ENCODE measurements at places on chromosomes 7 and 10.

GRCh38 chr7:5854738-5855137 lies 25.9 kb upstream of the OCM start:
- H3K36me3 ChIP-seq, result no peaks in the 10 kb centered on the region
- DNase-seq, result no peak
- no peak overlapping the region for H3K27ac ChIP-seq

GRCh38 chr7:69395061-69395714 lies 203.1 kb upstream of the AUTS2 start:
- H3K27ac ChIP-seq, result no peak overlapping the region
- H3K4me1 ChIP-seq, result no peaks in the 10 kb centered on the region
- no peaks in the 10 kb centered on the region for H3K27me3 ChIP-seq
- no peak overlapping the region for H3K4me3 ChIP-seq
- no peaks in the 10 kb centered on the region for H3K36me3 ChIP-seq
- no peak for DNase-seq

- H3K4me3 ChIP-seq, result no peak overlapping the region
- no peaks in the 10 kb centered on the region for H3K4me1 ChIP-seq
- H3K27me3 ChIP-seq, result no peaks in the 10 kb centered on the region
- no peak overlapping the region for H3K27ac ChIP-seq
- H3K36me3 ChIP-seq, result no peaks in the 10 kb centered on the region
Measured at GRCh38 chr10:111109501-111110242, 32.8 kb downstream of the ADRA2A start.

- H3K4me3 ChIP-seq, result peak overlapping the region; percentile 66
- H3K4me1 ChIP-seq, result peaks cover 39% of the 10 kb centered on the region
- DNase-seq, result peak; percentile 46
- H3K36me3 ChIP-seq, result no peaks in the 10 kb centered on the region
- peak overlapping the region; percentile 80 for H3K27ac ChIP-seq
- H3K27me3 ChIP-seq, result peaks cover 24% of the 10 kb centered on the region
Measured at GRCh38 chr10:70480239-70480861, 1.8 kb downstream of the PALD1 start.

DNA sequence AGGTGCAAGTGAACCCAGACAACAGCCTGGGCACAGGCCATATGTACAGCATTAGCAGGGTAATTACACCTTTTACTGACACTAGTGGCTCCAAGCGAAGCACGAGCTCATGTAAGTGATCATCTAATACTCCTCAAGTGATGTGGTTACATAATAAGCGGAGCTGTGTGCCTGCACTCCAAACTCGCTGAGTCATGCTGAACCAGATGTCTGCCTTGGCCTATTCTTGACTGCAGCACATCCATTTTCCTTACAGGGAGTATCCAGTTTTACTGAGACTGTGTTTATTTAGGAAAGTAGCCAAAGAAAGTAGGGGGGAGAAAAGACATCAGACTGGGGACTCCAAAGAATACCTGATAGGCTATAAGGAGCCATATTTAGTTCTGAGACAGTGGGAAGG lies 90.1 kb downstream of the GRM3 start:
- no peak for DNase-seq
- no peaks in the 10 kb centered on the region for H3K27me3 ChIP-seq
- no peak overlapping the region for H3K27ac ChIP-seq
- no peak overlapping the region for H3K4me3 ChIP-seq

- no peaks in the 10 kb centered on the region for H3K4me1 ChIP-seq
- no peaks in the 10 kb centered on the region for H3K36me3 ChIP-seq
- no peak overlapping the region for H3K27ac ChIP-seq
- DNase-seq, result no peak
- no peaks in the 10 kb centered on the region for H3K27me3 ChIP-seq
- H3K4me3 ChIP-seq, result no peak overlapping the region
Measured at GRCh38 chr10:131201741-131202515, 109.6 kb downstream of the TCERG1L start.

DNA sequence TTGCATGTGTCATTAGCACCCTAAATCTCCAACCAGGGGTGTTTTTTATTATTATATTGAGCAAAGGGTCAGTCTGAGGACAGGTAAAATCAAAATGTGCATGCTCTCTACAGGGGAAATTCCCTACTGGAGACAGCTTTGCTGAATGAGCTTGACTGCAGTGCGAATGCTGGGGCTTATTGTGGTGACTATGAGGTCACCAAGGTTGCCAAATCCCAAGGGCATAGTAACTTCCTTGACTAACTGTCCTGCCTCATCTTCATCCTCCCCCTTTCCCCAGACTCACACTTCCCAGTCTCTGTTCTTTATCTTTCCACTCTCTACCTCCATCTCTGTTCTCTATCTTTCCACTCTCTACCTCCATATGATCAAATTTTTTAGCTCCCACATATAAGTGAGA lies 22.9 kb upstream of the AOC1 start:
- no peak for DNase-seq
- H3K27me3 ChIP-seq, result no peaks in the 10 kb centered on the region
- H3K4me3 ChIP-seq, result no peak overlapping the region
- peaks cover 9% of the 10 kb centered on the region for H3K4me1 ChIP-seq

- H3K4me1 ChIP-seq, result no peaks in the 10 kb centered on the region
- no peaks in the 10 kb centered on the region for H3K36me3 ChIP-seq
- no peak for DNase-seq
- no peak overlapping the region for H3K27ac ChIP-seq
Measured at GRCh38 chr10:65765006-65765541, 1160.8 kb upstream of the LRRTM3 start.

DNA sequence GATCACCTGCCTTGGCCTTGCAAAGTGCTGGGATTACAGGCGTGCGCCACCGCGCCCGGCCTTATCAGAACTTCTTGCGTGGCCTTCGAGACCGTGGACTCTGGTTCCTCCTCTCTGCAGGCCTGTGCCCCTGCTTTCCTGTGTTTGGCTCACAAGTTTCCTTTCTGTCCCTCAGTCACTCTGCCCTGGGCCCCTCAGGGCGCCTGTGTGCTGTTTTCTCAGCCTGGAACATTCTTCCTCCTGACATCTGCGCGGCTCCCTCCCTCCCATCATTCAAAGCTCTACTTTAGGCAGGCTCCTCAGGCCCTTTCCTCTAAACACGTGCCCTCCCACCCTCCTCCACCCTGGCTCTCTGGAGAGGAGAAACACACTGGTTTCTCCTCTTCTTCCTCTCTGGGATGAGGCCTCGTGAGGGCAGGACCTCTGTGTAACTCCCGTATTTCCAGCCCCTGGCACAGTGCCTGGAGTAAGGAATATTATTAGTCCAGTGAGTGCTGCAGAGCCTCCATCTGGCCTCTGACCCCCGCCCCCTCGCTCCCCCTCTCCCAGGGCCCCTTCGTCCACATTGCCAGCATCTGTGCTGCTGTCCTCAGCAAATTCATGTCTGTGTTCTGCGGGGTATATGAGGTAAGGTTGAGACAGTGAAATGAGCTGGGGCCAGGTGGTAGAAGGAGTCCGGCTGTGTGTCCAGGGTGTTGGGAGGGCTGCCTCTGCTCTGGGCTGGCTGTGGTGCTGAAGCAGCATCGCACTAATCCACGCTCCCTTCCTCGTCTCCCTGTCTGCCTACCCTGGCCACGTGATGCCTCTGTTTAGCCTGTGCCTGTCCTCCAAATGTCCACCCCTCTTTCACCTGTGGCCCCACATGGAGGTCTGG lies 7.1 kb downstream of the CLCN1 start:
- H3K4me1 ChIP-seq, result peaks cover 9% of the 10 kb centered on the region
- no peak overlapping the region for H3K27ac ChIP-seq
- no peaks in the 10 kb centered on the region for H3K36me3 ChIP-seq
- no peak overlapping the region for H3K4me3 ChIP-seq
- no peaks in the 10 kb centered on the region for H3K27me3 ChIP-seq
- no peak for DNase-seq

DNA sequence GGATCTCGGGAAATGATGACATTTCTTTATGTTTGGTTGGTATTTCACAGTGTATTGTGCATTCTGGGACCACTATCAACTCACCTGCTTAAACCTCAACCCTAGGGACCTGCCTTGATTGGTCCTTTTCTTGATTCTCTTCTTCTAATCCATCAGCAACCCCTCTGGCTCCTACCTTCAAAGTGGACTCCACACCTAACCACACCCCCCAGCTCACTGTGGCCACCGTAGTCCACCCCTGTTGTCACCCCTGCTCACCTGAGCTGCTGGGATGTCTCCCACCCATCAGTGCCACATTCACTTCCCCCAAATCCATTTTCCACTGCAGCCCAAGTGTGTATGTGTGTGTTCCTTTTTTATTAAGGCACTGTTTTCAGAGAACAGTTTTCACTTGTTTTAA lies 145.0 kb downstream of the PLPP4 start:
- H3K36me3 ChIP-seq, result no peaks in the 10 kb centered on the region
- no peaks in the 10 kb centered on the region for H3K4me1 ChIP-seq
- H3K4me3 ChIP-seq, result no peak overlapping the region
- no peaks in the 10 kb centered on the region for H3K27me3 ChIP-seq
- no peak for DNase-seq
